Osteocyte (in vitro differentiated cells): ENCODE measurements at places on chromosomes 1 and 21. TPM values are rescaled to one million over a fixed set of nuclear protein-coding genes. Genes with fewer than 3 reads are reported as not detected.
A peak's percentile ranks its signal among the peaks of the same experiment; 100 is the strongest.

DNA sequence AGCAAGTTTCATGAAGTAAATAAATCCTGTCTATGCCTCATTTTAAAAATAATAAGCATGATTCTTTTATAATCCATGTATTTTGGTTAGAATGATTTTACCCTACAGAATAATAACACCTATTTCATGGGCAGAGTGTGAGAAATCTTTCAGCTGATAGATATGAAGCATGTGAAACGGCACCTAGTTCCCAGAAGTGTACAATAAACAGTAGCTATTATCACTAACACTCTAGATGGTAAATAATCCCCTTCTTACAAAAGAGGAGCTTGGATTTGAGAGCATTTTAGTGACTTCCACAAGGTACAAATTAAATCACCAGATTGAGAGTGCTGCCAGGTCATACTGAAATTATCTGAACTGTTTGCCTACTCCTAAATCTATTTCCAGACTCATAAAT lies 95.3 kb upstream of the NRIP1 start:
- no peaks in the 10 kb centered on the region for H3K36me3 ChIP-seq
- H3K4me1 ChIP-seq: no peaks in the 10 kb centered on the region
- H3K27me3 ChIP-seq: no peaks in the 10 kb centered on the region
- DNase-seq: no peak

The LRRC8C gene
- total RNA-seq: 3.5 and 3.8 TPM in 2 replicates

The S100A7 gene
- not detected in 2 replicates for total RNA-seq

- H3K27me3 ChIP-seq: no peaks in the 10 kb centered on the region
- peak overlapping the region; percentile 92 for H3K4me3 ChIP-seq
- no peak for DNase-seq
Measured at GRCh38 chr1:32335535-32335789, 571 bp downstream of the MARCKSL1 start.

DNA sequence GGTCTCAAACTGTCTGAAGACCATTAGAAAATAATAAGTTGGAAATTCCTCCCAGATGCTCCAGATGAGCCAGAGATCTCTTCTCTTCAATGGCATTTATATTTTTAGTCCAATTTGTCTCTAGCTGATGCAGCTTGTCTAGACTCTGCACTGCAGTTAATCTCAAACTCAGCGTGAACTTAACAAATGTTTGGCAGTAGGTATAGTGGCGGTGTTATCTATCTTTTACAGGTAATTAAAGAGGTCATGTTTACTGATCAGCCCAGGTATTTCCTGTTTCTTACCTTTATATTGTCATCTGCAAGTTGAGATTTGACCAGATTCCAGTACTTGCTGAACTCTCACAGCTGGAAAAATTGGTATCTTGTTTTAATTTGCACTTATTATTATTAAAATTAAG lies 1024.5 kb upstream of the ADGRL2 start:
- no peak for DNase-seq
- no peak overlapping the region for H3K4me3 ChIP-seq
- no peaks in the 10 kb centered on the region for H3K4me1 ChIP-seq
- H3K36me3 ChIP-seq: no peaks in the 10 kb centered on the region
- H3K27ac ChIP-seq: no peak overlapping the region
- H3K27me3 ChIP-seq: no peaks in the 10 kb centered on the region

GRCh38 chr1:113388621-113389358 lies 1.5 kb upstream of the MAGI3 start:
- H3K4me1 ChIP-seq: peaks cover 30% of the 10 kb centered on the region
- H3K4me3 ChIP-seq: peak overlapping the region; percentile 86
- no peak for DNase-seq
- peak overlapping the region; percentile 81 for H3K27ac ChIP-seq
- no peaks in the 10 kb centered on the region for H3K27me3 ChIP-seq

DNA sequence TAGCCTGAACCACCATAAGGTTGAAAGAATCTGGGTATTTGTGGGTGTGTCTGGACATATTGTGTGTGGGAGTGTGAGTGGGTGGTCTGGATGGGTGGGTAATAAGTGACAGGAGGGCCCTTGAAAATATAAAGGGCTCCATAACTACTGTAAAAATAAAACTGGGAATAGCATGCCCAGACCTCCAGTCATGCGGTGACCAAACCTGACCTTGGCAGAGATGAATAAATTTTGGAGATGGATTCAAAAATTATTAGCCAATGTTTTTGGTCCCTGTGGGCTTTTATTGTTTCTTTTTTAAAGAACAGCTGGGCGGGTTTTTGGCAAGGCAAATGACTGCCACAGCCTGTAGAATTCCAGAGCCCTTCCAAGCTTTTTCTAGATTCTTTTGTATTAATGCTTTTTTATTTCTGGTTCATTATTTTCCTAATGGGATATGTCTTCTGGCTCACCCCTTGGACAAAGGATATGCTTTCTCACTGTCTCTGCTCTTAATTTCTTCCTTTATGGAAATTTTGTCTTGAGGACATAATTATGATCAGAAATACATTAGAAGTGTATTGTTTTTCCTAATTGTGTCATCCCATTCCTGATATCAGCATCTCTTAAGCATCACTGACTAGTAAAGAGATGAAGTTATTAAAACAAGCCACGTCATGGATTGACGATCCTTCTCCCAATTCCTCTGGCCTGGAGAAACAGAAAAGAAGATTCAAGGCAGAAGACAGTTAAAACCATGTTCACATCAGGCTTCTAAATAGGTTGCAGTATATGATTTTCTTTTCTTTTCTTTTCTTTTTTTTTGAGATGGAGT lies 69.5 kb downstream of the NTMT2 start:
- DNase-seq: no peak
- H3K27me3 ChIP-seq: no peaks in the 10 kb centered on the region
- H3K36me3 ChIP-seq: no peaks in the 10 kb centered on the region
- peak overlapping the region; percentile 68 for H3K27ac ChIP-seq
- no peak overlapping the region for H3K4me3 ChIP-seq
- peaks cover 27% of the 10 kb centered on the region for H3K4me1 ChIP-seq

GRCh38 chr21:15687208-15687607 lies 42.6 kb upstream of the USP25 start:
- H3K27ac ChIP-seq: no peak overlapping the region
- no peak overlapping the region for H3K4me3 ChIP-seq
- DNase-seq: no peak
- H3K27me3 ChIP-seq: no peaks in the 10 kb centered on the region

GRCh38 chr1:99146129-99146848 lies 118.0 kb upstream of the PLPPR4 start:
- peaks cover 17% of the 10 kb centered on the region for H3K27me3 ChIP-seq
- no peaks in the 10 kb centered on the region for H3K4me1 ChIP-seq
- no peak overlapping the region for H3K27ac ChIP-seq
- H3K36me3 ChIP-seq: no peaks in the 10 kb centered on the region
- H3K4me3 ChIP-seq: no peak overlapping the region
- DNase-seq: no peak

The GJA5 gene
- not detected in 2 replicates for total RNA-seq

DNA sequence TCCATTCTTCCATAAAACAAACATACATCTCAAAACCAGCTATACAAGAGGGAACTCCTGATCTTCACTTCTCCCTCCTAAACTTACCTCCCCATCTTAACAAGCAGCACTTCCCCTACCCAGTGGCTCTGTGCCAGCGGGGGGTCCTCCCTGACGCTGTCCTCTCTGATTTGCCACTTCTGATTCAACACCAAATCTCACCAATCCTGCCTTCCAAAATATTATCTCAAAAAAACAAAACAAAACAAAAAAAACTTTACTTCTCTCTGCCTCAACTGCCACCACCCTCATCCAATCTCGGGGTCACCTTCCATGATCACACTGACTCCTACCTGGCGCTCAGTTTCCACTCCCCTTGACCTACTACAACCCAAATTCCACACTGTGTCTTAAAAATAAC lies 72.8 kb downstream of the SLC45A1 start:
- peaks cover 31% of the 10 kb centered on the region for H3K36me3 ChIP-seq
- DNase-seq: no peak
- no peak overlapping the region for H3K27ac ChIP-seq
- H3K27me3 ChIP-seq: no peaks in the 10 kb centered on the region

GRCh38 chr1:16276302-16277030 lies 39.5 kb upstream of the CPLANE2 start:
- H3K27me3 ChIP-seq: no peaks in the 10 kb centered on the region
- H3K27ac ChIP-seq: no peak overlapping the region
- H3K4me3 ChIP-seq: no peak overlapping the region
- DNase-seq: no peak
- H3K4me1 ChIP-seq: peaks cover 7% of the 10 kb centered on the region
